Renal cortex interstitium (tissue), 15 donors: ENCODE measurements at places on chromosomes 7 and 10.

DNA sequence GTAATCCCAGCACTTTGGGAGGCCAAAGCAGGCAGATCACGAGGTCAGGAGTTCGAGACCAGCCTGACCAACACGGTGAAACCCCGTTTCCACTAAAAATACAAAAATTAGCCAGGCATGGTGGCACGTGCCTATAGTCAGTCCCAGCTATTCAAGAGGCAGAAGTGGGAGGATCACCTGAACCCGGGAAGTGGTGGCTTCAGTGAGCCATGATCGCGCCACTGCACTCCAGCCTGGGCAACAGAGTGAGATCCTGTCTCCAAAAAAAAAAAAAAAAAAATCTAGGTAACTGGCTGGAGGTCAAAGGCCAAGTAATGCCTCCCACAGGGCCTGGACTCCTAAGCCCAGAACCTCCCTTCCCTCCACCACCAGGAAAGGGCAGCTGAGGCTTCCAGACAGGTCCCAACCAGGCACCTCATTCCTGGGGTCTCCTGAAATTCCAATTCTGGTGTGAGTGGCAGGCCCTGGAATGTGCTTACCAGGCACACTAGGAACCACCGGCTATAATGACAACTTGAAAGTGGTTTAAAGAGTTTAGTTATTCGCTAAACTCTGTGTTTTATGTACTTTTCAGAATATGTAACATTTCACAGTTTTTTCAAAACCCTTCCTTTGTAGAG, 86.9 kb upstream of the TNRC18 start:
- DNase-seq = no peak

DNA sequence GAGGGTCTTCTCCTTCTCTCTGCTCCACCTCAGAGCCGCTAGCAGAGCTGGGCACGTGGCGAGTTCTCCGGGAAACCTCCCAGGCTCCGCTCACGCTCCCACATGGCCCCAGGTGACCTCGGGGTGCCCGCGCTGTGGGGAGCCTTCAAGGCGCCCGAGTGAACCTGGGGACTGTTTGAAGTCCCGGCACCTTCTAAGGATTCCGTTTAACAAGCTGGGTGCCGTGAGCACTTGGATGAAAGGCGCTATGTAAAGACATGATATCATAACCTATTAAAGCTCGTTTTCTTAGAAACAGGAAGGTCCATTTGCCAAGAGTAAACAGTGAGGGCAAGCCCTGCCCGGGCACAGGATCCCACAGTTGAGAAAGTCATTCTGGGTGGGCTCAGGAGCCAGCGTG, 15.8 kb upstream of the MYL10 start:
- DNase-seq = no peak

DNA sequence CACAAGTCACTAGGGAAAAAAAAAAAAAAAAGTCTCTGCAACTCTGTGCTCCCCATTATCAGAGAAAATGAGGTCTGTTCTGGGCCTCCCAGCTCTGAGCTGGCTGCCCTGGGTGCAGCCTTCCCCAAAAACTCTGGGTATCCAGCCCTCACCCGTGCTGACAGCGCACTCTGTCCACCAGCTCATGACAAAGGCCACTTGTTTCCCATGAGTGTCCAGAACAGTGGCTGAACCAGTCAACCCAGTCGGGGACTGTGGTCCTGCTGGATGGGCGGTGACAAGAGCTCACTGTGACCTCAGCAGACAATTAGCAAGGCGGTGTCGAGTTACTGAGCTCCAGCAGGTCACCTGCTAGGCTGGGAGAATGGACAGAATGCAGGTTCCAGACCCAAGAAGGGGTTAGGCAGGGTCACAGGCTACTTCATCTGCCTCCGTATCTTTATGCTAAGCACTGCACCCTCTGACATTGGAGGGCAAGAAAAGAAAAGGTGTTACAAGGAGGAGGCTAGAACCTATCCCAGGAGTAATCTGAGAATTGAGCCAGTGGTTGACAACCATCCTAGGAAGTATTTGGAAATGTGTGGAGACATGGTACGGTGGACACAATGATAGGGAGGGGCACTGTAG, 37.2 kb downstream of the DLG5 start:
- peak; percentile 48 for DNase-seq

GRCh38 chr7:44673324-44673723, 66.9 kb downstream of the OGDH start:
- DNase-seq = no peak

GRCh38 chr7:65448816-65449504, 75.3 kb downstream of the ZNF92 start:
- no peak for DNase-seq

GRCh38 chr10:91521439-91521838, 111.3 kb downstream of the HECTD2 start:
- no peak for DNase-seq

DNA sequence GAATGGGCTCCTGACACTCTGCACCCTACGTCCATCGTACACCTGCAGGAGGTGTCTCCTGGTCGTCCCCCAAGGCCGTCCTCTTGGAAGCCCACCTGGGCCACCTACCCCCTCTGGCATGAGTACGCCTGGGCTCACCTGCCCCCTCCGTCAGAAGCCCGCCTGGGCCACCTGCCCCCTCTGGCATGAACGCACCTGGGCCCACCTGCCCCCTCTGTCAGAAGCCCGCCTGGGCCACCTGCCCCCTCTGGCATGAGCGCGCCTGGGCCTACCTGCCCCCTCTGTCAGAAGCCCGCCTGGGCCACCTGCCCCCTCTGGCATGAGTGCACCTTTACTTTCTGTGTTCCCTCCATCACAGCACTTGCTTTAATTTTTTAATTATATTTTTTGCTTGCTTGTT, 401.2 kb downstream of the PTPRN2 start:
- no peak for DNase-seq

DNA sequence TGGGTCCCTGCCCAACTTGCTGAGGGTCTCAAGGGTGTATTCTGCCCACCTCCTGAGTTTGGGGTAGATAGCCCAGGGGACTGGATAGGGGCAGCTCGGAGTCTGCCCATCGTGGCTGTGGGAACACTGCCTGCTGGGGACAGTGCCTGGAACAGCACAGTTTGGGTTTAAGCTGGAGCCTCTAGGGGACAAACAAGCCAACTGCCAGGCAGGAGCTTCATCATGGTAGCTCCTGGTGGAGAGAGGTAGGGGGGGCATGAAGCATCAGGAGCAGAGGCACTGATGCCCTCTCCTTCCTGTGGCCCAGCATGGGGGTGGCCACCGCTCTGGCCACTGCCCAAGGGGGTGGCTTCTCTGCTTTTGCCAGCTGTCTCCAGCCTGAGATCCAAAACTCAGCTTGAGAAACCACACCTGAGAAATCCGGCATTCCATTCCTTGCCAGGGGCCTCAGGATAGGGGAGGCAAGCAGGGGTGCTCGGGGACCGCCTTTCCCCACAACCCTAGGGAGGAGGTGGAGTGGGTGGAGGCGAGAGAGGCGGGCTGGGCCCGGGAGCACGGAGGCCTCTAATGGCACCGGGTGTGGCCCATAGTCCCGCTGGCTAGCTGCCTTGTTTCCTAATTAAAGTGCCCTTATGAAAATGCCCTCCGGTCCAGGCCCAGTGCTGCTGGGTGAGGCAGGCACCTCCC, 47.6 kb downstream of the UNC5B start:
- DNase-seq = no peak

DNA sequence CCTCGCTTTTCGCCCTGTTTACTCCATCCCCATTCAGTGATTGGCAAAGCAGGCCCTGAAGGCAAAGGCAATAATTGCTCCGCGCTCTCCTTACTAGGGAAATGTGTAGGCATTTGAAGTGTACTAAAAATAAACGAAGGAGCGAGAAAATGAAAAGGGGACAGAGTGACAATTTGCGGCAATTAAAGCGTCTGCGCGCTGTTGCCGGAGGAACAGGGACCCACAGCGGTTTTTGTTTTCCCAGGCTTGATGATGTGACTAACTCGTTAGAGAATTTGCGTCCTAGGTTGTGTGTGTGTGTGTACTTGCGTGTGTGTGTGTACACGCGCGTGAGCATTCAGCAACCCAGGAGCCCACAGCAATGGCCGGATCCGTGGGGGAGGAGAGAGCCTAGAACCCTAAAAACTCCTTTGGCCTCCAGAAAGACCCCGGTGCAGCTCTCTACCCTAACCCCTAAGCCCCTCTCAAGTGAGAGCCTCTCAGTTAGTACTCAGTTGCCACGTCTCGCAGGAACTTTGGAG, 7.8 kb upstream of the DLX6 start:
- no peak for DNase-seq

GRCh38 chr10:63027531-63027930, 105.6 kb upstream of the NRBF2 start:
- no peak for DNase-seq

DNA sequence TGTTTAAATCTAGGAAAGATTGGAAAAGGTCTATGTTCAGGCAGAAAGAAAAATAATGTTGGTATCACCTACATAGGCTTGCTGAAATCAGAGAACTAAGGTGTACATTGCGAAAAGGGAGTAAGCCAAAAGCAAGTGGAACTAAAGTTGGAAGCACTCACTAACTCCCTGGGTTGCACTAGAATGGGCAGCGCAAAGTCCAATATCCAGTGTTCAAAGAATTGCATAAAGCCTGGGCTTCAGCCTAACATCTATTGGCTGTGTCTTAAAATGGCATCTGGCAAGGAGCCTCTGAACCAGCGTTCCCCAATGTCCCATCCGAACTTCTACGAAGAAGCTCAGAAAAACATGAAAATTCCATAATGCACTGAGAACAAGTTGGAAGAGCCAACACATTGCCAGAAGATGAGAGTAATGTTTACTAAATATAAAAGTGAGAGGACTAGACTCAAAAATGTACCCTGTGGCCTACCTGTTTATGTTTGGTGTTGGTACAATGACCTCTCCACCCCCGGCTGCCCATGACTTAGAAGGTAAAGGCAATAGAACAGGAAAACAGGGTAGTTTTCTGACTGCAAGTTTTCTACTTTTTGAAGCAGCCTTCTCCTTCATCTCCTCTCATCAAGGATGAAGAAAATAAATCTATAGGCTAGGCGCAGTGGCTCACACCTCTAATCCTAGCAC, 275.9 kb upstream of the GHITM start:
- no peak for DNase-seq

GRCh38 chr10:99430116-99430450, 341 bp downstream of the GOT1 start:
- no peak for DNase-seq

GRCh38 chr7:27802999-27803398, 63.0 kb downstream of the TAX1BP1 start:
- DNase-seq = no peak

DNA sequence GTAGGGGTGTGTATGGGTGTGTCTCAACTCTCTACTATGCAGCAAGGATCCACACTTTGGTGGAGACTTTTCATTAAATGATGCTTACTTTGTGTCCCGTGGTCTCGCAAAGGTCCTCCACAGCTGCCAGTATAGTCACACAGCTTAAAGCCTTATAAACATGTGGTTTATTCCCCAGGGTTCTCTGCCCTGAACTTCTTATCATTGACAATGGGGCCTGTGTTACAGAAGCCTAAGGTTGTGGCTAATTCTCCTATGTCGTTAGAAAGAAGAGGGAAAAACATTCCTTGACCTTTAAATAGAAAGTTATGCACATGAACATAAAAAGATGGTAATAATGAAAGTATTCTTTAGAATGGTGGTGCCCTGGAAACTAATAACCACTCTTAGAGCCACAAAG, 201.4 kb downstream of the INHBA start:
- DNase-seq = no peak

DNA sequence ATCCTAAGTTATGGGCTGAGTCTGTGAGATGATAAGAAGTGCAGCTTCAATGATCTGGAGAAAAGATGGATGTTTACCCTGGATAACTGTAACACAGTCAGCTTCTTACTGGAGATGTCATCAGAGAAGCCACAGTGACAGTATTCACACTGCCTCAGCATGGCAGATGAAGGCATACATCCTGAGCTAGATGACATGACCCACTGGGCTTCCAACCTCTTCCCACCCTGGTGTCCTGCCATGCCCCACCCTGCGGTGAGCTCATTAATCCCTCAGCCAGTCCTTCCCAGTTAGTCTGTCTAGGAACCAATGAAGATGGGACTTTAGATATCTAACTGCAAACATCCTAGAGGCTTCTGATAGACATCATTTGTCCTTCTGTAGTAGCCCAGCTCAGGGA, 213.8 kb downstream of the TAX1BP1 start:
- DNase-seq = no peak

DNA sequence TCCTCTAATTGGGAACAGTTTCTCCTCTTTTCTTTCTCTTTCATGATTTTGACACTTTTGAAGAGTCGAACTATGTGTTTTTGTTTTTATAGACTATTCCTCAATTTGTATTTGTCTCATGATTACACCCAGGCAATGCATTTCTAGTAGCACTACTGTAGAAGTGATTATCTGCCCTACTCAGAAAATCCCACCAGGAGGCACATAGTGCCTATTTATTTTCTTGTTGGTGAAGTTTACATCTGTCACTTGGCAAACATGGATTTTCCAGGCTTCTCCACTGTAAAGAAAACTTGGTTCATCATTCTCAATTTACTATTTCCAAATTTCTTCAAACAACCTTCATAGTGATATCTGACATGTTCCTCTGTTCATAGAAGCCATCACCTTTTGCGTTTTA, 893.9 kb downstream of the CCSER2 start:
- DNase-seq = no peak

DNA sequence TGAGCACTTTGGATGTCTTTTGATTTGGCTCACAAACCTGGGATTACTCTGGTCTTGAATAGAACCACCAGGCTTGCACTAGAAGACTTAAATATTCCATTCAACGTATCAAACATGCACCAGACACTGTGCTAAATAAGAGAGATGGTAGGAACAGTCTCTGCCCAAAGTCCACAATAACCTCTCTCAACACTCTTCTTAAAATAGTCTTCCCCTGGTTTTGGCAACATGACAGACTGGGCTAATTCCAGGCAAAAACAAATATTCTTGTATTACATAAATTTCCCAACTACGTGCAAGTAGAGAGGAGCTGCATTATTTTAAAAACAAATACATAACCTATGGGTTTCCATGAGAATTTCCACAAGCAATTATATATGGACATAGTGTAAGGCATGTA, 64.8 kb upstream of the PAPSS2 start:
- DNase-seq = no peak

GRCh38 chr10:106661767-106662140, 502.8 kb downstream of the SORCS1 start:
- no peak for DNase-seq

- no peak for DNase-seq
Measured at GRCh38 chr10:95240811-95241210, 46.8 kb downstream of the ACSM6 start.
